ENCODE measurements at places on chromosomes 6 and 20.

- DNase-seq = no peak
Measured at GRCh38 chr6:161139766-161140553, 133.9 kb downstream of the AGPAT4 start.

DNA sequence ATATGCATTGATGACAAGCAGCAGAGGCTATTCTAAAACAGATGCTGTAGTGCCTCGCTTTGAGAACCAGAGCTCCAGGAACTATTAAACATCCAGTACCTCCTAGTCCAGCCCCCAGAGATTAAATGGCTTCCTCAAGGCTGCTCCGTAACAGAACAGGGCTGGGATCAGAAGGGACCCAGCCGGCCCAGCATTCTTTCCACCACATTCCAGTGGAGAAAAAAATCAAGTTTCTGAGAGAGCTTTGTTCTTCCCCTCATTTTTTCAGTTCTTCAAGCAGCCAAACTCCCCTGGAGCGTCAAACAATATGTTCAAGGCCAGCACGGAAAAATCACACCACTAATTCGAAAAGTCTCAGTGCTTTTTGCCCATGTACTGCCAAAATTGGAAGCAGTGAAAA, 5.8 kb upstream of the STMND1 start:
- no peak for DNase-seq

GRCh38 chr20:55173601-55174000, 698.2 kb downstream of the DOK5 start:
- DNase-seq = no peak

GRCh38 chr6:24950218-24950941, 14.6 kb upstream of the RIPOR2 start:
- DNase-seq = no peak

GRCh38 chr6:25670208-25670607, 18.2 kb downstream of the SCGN start:
- no peak for DNase-seq

DNA sequence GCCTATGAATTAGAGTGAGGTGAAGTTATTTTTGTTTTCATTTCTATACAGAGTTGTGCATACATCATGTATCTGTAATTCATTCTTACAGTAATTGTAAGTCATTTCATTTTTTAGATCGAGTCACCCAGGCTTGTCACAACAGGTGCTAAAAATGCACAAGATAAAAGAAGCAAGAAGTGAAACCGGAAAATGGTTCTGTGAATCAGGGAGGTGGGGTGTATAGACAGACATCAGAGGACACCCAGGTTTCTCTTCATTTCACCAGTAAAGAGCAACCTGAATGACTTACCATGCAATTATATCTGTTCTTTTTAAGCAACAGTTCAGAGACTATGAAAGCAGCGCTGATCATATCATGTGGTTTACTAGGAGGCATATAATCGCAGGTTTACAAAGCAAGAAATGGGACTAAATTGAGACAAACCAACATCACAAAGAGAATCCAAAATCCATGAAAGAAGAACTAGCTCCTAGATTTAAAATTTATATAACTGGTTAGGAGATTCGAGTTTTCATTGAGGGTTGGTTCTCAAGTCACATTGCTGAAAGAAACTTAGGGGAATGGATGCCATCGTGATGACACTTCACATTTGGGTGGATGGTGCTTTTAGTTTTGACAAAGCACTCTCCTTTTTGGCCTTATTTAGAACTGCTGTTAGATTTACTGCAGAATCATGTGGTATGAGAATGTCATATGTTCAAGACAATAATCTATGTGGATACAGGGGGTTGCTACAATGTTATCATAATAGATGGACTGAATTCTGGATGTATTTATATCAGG, 27.9 kb upstream of the TBC1D7 start:
- DNase-seq = no peak

GRCh38 chr6:5818959-5819358, 187.8 kb downstream of the NRN1 start:
- DNase-seq = no peak

DNA sequence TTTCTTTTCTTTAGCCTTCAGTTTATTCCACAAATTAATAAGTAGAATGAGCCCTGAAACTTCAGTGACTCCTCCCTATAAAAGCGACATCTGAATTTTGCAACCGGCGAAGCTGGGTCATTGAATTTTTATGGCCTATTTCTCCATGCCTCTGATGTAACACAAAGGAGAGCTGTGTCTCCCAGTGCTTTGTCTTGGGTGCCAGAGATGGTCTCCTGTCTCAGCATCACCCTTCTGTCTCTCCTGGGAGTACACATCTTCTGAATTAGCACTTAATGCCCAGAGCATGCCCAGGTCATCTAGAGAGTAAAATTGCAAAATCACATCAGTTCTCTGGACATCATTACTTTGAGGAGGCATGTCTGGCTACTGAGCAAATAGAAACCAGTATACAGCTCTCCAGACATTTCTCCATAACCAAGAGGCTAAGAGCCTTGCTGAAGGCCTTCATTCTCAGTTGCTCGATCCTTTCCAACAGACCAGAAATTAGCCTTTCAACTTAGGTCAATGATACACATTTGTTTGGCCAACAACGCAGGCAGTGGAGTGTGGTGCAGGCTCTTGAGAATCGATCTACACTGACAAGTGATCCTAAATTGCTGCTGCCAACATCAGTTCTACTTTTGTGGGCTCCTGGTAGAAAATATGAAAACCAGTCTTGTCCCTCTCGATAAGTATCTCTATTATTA, 176.0 kb upstream of the FOXQ1 start:
- DNase-seq = no peak

DNA sequence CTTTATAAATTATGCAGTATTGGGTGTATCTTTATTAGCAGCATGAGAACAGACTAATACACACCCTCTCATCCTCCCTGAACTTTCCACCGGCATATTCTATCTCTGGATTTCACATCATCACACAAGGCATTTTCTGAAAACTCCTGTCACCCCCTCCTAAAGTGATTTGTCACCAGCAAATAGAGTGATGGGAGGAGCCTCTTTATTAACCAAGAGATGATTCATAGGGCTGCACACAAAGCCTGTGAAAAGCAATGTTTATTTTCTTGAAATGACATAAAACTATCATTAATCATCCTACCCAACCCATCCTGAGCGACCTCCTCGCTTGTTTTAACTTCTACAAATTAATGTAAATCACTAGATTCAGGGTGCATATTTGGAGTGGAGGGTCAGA, 394.7 kb upstream of the SULF2 start:
- no peak for DNase-seq

DNA sequence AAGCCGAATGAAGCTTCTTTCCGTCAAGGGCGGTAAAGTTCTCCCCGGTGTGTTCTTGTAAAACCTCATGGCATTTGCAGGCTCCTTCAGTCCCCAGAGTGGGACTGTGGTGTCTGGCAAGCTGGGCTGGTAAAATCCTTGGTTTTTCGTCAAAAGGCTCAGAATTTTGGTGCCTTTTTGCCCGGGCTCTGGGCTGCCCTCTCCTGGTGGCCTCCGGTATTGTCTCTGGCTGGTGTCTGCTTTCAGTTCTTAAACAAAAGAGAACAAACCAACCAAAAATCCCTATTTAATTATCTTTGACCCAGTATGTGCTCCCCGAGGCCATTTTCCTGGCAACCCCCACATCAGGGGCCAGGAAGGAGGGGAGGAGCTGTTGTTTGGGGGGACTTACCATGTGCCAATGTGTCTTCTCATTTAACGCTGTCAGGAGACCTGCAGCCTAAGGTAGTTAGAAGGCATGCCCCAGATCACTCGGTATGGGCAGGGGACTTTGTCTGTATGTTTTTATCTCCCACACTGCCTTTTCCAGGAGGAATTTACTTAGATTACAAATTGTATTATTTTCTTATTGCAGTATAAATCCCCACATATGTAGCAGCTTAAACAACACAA, 11.1 kb downstream of the CDH4 start:
- no peak for DNase-seq

- DNase-seq = no peak
Measured at GRCh38 chr6:131367206-131367873, 205.7 kb upstream of the ARG1 start.

DNA sequence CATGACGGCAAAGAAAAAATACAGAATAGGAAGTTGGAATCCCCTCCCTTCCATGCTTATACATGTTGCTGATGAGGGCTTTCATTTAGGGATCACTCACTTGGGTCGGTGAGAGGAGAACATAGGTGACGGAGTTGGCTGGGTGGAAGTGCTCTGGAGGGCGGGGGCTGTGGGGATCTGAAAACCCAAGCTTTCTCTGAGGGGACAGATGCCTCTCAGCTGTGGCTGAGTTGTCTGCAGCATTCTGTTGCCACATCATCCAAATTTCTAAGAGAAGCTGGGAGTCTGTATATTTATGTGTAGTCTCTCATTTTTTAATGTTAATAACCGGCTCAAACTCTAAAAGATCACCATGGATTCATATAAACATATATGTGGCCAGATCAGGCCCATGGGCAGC, 141.5 kb downstream of the PLCB4 start:
- no peak for DNase-seq

DNA sequence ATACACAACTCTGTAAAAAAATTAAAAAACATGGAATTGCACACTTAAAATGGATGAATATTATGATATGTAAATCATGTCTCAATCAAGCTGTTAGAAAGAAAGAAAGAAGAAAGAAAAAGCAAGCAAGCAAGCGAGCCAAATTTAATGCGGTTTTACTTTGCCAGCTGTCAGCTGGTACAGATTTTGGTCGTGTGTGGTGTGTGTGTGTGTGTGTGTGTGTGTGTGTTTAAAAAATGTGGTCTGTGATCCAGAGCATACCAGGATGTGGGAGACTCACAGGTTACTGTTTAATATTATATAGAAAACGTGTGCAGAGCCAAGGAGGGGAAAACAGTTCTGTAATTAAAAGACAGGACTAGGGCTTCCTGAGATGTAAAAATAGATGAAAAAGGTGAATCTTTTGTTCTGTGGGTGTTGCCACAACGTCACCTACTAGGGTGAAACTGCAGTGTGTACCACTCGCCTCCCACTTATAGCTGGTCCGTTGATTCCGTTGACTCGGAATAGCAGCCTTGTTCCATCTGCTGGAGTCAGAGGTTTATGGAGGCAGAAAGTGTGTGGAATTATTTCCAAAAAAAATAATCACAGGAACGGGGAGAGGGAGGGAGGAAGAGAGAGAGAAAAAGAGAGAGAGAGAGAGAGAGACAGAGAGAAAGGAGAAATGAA, 197.7 kb downstream of the BCAS1 start:
- DNase-seq = no peak

GRCh38 chr6:101477436-101477835, 83.9 kb downstream of the GRIK2 start:
- DNase-seq = no peak

DNA sequence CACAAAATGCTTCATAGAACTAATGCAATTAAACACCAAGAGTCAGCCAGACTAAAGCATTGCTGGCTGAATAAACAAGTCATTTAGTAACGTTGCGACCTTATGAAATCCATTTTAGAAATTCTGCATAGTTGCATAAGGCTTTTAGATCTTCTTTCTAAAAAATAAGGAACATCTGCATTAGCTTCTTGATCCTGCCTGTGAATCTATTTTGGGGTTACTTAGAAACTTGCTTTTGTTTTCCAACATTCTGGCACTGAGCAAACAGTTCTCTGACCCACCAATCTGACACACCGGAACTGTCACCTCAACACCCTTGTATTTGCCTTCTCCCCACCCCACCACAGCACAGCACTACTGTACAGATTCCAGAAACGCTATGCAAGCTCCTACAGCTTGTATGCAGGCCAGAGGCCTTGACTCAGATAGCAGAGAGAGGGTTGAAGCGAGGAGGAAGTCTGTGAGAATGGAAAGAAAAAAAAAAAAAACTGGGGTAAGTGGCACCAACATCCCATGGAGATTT, 55.0 kb downstream of the KIF13A start:
- peak; percentile 81 for DNase-seq

- no peak for DNase-seq
Measured at GRCh38 chr6:72894091-72894490, 272.2 kb downstream of the KCNQ5 start.

DNA sequence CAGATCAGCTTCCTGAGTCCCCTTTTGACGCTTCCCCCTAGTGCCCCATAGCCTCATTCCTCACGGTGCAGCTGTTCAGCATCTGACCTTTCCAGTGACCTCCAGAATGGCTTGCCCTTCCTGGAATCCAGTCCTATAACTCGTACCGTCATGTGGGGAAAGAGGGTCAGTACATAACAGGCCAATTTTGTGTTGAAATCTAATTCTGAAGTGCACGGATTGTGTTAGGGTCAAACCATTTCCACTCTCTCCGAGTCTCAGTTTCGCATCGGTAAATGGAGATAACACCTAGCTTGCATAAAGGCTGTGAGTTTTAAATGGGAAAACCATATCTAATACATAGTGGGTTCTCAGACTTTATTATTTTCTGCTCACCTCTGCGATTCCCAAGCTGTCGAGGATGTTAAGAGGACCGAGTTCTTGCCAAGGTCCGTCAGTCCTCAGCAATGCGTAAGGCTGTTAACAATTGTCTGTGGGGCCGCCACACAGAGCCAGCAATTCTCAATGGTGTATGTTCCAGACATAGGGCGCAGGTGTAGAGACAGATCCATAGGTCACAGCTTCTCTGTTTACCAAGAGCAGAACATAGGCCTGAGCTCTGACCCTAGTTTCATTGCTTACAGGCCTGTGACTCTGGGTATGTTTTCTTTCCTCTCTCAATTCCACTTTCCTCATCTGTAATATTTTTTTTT, 45.5 kb upstream of the CCR6 start:
- no peak for DNase-seq

DNA sequence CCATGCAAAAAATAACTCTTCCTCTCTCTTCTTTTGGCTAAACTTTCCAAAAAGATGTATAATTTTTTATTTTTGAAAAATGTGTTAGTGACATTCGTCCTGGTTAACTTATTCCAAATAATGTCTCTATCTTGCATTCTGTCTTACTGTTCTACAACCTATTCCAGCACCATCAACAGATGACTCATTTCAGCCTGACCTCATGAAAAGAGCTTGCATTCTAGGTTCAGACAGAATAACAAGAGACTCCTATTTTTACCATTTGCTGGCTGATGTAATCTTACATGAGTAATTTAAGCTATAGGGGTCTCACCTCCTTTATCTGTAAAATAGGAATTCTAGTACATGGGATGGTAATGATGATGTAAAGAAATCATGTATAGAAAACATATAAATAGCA, 109.0 kb downstream of the FUT9 start:
- no peak for DNase-seq

GRCh38 chr6:91278416-91278815, 691.5 kb upstream of the MAP3K7 start:
- no peak for DNase-seq

DNA sequence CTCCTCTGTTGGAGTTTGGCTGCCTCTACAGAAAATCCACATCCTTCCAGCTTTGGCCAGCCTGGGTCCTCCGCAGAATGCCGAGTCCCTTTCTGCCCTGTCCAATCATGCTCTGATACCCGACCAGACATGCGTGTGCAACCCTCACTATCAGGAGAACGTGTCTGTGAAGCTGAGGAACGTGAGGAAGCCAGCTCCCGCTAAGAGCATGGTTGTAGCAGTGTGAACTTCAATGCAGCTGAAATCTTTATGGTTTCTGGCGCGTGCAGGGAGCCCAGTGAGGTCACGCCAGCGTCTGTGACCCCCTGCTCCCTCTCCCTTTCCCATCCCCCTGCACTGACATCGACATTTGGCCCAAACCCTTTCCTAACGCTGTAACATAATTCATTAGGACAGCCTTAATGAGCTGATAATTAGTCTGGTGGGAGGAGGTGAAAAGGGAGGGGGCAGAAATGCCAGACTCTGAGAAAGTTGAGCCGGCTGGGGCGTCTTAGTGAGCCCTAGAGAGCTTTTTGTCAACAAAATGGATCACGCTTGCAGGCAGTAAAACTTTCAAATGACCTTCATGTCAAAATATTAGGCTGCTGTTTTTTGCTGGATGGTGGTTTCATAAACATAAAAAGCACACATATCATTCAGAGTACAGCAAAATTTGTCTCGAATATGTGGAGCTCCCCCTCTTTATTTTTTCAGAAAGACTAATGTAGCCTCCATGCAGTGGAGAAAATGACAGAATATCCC, 423.3 kb downstream of the QKI start:
- no peak for DNase-seq

Measured in HFF-Myc (cell line).